Midbrain (tissue), 1 donor: ENCODE measurements at places on chromosomes 11 and 22.

DNA sequence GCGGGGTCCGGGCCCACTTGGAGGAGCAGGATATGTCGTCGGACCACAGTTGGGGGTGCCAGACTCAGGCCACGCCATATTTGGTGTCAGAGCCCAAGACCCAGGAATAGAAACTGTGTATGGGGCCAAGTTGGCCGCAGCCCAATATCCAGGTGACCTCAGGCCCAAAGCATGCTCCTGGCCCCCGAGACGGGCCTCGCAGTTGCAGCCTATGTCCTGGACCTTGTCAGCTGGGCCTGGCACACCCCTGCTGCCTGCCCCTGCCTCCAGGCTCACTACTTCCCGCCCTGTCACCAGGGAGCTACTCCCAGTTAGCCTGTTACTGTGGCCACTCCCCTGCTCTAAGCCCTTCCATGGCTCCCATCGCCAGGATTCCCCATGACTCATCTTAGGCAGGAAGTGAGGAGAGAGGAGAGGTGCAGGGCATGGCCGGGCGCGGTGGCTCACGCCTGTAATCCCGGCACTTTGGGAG, 23.1 kb downstream of the A4GALT start:
- DNase-seq = no peak

GRCh38 chr11:35905646-35906276, 38.1 kb upstream of the LDLRAD3 start:
- DNase-seq = peak; percentile 82

DNA sequence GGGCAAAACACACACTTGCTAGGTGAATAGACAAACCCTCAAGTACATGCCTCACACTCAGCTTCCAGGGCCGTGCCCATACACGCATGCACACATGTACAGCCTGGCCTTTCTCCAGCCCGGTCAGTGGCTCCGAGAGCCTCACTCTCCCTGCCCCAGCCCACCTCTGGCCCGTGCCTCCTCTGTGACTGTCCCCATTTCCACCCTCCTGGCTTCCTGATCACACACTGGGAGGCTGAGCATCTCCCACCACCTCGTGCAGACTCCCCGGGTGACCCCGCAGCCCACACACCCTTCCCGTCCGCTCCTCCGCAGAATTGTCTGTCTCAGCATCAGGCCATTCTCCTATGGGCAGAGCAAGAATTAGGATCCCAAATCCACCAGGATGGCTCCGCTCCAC, 634.1 kb downstream of the TBC1D22A start:
- DNase-seq = no peak

DNA sequence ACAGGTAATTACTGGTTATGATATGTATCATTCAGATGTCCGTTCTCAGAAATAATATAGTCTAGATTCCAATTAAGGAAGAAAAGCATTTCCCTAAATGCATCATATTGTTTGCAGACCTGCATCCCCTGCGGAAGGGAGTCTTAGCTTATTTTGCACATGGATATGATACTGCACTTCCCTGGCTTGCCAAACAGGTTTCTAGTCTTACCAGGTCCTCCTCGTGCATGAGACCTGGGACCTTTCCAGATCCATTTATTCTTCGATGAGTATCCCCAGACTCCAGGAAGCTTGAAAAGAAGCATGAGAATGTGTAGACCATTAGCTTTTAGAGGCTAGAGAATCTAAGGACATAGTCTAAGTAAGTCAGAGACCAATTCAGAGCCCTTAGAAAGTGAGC, 30.6 kb downstream of the CYB5R2 start:
- no peak for DNase-seq
